Iris pigment epithelial cell (primary cell): ENCODE measurements at places on chromosomes 5 and 9.
A peak's percentile ranks its signal among the peaks of the same experiment; 100 is the strongest.

- DNase-seq, result peak; percentile 72
Observed at GRCh38 chr5:54624805-54625568, 107.4 kb downstream of the SNX18 start.

DNA sequence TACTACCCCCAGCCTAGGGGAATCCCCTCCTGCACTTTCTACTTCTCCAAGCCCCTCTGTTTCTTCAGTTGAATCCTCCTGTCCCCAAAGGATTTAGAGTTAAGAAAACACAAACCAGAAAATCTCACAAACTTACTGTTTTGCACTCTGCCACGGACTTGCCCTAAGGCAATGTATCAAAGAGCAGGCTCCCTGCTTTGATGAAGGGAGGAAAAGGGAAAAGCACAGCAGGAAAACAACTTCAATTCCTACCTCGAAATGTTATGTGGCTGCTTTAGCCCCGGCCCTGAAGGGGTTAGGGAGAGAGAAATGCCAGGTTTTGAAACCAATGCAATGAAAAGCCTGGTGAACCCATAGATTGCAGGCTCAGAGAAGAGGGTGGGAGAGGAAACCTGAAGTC, 254.7 kb downstream of the MAN2A1 start:
- no peak for DNase-seq

DNA sequence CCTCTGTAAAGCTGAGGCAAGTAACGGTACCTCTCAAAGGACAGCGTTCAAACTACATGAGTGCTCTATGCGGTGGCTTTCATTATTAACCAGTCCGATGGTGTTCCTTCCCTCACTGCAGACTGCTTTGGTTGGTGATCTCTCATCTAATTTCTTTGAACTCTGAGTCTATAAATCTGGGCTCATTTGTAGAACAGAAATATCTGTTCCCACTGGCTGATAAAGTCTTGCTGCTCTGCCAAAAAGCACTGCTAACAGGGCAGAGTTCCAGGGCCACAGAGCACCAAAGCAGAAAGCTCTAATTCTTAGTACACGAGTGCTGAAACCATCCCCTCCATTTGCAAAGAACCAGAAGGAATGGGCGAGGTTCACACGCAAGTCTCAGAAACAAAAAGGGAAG, 81.9 kb downstream of the MED27 start:
- DNase-seq, result peak; percentile 39

- no peak for DNase-seq
Observed at GRCh38 chr5:7869474-7870136, 657 bp downstream of the MTRR start.

DNA sequence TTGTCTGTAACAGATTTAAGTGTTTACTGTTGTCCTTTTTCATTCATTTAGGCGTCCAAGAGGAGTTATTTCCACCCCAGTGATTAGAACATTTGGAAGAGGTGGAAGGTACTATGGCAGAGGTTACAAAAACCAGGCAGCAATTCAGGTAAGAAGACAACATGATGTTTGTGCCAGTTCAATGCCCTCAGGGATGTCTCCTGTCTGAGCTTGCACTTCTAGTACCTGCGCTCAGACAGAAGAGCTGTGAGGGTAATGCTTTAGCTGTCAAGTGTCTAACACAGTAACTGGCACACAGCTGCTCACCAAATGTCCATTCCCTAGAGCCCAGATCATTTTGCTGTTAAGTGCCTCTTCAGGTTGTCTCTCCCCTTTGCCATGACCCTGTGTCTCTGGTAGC, 14.2 kb upstream of the PHF2 start:
- no peak for DNase-seq

GRCh38 chr9:110842986-110843385, 174.4 kb downstream of the MUSK start:
- peak; percentile 16 for DNase-seq
